SK-MEL-5 (cell line): ENCODE measurements at places on chromosomes 2 and 18.

DNA sequence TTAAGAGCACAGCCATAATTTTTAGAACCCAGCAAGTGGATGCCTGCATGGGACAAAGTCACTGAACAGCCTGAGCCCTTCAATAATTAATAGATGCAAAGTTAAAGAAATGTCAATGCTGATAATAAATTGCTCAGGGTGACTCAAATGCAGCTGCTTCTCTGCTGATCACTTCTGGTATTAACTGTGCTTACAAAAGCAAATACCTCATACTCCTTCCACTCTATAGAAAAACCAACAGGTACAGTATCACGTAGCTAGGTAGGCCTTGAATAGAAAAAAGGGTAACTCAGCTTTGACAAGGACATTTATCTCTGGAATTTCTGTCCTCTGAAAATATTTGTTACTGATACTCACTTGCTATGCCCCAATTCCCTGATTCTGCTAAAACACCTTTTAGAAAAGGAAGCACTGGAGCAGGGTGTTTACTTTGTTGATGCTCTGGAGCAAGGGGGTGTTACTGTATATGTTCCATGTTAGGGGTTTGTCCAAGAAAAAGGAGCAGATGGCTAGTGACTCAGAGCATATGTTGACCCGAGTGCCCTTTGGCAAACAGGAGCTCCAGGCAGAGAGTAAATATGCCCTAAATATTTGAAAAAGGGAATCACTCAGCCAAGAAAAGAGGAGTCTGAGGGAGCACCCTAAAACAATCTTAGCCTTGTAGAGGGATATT is 59.1 kb upstream of the RTN4 start:
- DNase-seq: no peak

GRCh38 chr2:71463342-71463654 is 9.9 kb downstream of the DYSF start:
- no peak for DNase-seq

DNA sequence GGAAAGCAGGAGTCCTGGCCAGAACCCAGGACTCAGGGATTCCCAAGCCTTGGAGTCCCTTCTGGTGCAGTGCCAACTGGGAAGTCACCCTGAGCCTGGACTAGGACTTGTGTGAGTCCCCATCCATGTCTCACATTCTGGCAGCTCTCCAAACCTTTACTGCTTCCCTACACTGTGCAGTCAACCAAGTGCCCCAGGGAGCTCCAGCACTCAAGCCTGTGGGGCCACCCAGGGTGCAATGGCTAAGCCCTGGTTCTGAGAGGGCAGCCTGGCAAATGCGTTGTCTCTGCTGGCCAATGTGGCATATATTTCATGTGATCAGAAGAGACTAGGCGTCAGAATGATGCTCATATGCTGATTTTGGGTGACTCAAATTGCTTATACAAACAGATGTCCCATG is 223.4 kb downstream of the SP3 start:
- no peak for DNase-seq

DNA sequence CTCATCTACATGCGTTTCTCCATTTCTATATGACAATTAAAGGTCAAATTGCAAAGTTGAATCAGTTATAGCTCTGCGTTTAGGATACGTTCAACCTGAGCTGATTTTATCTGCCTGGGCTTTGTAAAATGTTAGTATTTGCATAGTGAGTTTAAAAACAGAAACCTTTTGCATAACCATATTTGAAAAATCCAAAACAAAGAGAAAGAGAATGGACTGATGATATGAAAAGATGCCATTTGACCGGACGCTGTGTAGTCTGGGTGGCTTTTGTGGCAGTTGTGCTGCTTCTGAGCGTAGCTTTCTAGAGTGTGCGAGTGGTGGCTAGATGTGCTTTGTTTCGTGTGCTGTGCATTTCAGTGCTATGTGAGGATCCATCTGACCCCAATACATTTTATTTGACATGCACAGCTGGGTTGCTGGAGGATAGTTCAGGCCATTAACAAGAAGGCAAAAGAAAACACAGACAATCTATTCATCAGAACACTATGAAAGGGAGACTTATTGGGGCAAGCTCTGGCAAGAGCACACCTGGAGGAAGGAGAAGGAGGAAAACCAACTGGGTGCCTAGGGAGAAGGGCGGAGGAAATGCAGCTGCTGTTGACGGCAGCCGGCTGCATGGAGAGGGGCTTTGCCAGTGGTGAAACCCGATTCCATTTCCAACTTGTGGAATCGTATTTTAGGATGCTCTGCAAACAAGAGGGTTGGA is 126.8 kb downstream of the ACOXL start:
- DNase-seq: no peak

GRCh38 chr2:218970894-218971293 is 11.4 kb downstream of the CDK5R2 start:
- DNase-seq: no peak

GRCh38 chr2:64639691-64640090 is 14.0 kb downstream of the SERTAD2 start:
- DNase-seq: no peak

DNA sequence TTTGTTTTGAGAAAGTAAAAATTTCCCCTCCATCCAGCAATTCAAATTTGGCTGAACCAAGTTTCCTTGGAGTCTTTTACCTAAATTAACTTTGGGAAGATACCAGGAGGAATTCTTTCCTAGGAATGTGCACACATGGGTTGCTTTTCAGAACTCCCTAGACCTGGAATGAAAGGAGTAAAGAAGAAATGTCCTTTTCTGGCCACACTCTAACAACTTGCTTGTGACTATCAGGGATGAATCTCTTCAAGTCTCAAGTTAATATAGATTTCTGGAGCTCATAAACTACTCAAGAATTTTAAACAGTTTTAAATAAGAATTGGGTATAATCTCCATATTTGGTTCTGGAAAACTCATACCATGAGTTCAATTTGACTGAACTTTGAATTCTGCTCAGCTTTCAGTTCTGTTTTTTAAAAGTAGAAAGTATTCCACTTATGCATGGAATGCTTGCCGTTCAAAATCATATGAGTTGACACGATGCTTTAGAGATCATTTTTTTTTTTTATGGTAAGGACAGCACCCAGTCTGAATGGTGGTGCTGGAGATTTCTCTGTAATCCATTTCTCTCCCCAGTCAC is 7.7 kb downstream of the RASGRP3 start:
- no peak for DNase-seq

DNA sequence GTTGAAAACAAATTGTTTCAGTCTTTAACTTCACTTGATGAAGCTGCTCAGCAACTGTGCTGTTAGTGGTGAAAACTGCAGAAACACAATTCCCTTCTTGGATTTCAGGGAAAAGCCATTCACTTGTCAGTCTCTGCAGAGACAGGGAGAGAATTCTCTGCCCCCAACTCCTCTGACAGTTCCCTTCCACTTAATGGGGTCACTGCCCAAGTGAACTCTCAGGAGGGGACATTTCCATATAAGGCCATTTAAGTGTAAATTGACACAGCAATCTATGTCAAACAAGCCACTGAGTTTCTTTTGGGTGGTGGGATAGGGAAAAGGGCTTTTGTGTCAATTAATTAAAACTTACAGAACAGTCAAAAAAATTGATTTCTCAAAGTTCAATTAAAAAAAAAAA is 51.4 kb upstream of the DNER start:
- DNase-seq: no peak

GRCh38 chr2:105857076-105857740 is 112.5 kb downstream of the NCK2 start:
- no peak for DNase-seq

GRCh38 chr18:62324917-62325805 is at the start of gene TNFRSF11A:
Gene TNFRSF11A, plus strand, starts transcription at chr18:62325310. Its CDS starts 43 bp downstream, at chr18:62325353.
- peak; percentile 46 for DNase-seq

GRCh38 chr2:231593666-231594065 is 1.0 kb downstream of the TEX44 start:
- no peak for DNase-seq
